SW480 (cell line): ENCODE measurements at places on chromosomes 7 and 10.

- DNase-seq, result no peak
Measured at GRCh38 chr10:76554033-76554408, 1083.6 kb downstream of the KCNMA1 start.

GRCh38 chr10:26810435-26811026 lies 50.2 kb downstream of the ABI1 start:
- no peak for DNase-seq

DNA sequence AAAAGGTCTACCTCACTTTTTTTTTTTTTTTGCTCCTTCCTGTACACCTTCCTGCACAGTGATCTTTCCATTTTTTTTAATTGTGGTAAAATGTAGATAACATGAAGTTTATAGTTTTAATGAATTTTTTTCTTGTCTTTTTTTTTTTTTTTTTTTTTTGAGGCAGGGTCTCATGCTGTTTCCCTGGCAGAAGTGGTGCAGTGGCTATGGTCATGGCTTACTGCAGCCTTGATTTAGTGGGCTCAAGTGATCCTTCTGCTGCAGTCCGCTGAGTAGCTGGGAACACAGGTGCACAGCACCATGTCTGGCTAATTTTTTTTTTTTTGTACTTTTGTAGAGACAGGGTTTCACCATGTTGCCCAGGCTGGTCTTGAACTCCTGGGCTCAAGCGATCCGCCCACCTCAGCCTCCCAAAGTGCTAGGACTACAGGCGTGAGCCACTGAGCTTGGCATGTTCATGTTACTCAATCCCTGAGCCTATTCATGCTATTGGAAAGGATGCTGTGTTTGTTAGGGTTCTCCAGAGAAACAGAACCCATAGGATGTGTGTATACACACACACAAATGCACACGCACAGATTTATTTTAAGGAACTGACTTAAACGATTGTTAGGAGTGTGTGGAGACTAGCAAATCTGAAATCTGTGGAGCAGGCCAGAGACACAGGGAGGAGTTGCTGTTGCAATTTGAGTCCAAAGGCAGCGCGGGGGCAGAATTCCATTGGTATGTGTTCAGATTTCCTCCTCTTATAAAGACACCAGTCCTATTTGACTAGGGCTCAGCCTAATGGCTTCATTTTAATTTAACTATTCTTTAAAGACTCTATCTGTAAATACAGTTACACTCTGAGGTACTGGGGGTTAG lies 29.1 kb downstream of the GALNT11 start:
- no peak for DNase-seq

- peak; percentile 9 for DNase-seq
Measured at GRCh38 chr10:78211561-78212051, 177.9 kb downstream of the RPS24 start.

GRCh38 chr7:21172800-21173199 lies 255.1 kb upstream of the SP4 start:
- no peak for DNase-seq

DNA sequence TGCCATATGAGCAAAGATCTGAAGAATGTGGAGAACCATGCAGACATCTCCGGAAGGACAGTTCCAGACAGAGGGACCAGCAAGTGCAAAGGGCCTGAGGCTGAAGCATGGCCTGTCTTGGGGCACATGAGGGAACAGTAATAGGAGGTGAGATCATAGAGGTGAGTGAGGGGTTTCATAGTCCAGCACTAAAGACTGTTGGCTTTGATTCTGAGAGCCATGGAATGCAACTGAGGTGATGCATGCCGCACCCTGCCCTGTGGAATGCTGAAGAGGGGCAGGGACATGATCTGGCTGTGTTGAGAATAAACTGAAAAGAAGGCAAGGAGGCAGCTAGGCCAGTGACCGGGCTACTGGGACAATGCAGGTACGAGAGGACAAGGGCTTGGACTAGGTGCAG lies 253.1 kb upstream of the KLF14 start:
- peak; percentile 61 for DNase-seq

GRCh38 chr10:80410578-80411145 lies 2.3 kb downstream of the PRXL2A start:
- DNase-seq, result no peak

DNA sequence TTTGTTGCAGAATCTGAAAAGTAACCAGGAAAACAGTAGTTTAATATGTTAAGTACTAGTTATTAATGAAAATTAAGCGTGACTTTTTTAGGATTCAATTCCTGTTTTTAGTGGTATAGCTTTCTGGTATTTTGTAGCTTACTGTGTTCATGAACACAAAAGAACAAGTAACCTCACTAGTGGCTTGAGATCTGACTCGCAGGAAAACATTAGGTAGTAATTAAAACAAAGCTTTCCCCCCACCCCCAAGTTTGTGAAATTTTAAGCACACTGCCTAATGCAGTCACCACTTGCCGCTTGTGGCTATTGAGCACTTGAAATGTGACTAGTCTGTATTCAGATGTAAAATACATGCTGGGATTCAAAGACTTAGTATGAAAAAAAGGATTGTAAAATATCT lies 102.5 kb upstream of the RPA3 start:
- DNase-seq, result no peak

DNA sequence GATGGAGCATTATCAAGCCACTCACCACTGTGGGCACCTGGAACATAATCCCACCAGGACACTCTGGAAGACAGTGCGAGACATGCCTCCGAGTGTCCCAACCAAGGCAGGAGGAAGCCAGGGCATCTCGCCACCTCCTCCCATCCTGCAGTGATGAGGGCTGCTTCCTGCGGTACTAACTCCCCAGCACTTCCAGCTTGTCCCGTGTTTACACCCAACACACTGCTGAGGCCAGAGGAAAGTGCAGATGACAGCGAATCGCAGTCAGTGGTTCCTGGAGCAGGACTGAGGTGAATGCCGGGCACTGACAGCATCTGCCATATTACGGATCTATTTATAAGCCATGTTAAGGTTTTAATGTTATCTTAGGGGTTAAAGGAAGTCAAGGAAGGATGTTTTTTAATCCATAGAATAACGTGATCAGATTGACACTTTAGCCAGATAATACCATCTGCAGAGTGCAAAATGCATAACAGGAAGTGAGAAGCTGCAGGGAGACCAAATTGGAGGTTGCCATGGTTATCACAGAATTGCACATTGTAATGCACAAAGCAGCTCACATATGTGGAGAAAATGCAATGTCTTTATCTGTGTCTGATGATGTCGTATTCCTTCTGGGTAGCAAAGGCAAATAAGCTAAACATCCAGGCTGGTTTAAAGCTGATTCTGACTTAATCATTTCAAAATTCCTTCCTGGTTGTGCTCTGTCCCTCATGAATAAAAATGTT lies 314.1 kb upstream of the C7orf33 start:
- no peak for DNase-seq

DNA sequence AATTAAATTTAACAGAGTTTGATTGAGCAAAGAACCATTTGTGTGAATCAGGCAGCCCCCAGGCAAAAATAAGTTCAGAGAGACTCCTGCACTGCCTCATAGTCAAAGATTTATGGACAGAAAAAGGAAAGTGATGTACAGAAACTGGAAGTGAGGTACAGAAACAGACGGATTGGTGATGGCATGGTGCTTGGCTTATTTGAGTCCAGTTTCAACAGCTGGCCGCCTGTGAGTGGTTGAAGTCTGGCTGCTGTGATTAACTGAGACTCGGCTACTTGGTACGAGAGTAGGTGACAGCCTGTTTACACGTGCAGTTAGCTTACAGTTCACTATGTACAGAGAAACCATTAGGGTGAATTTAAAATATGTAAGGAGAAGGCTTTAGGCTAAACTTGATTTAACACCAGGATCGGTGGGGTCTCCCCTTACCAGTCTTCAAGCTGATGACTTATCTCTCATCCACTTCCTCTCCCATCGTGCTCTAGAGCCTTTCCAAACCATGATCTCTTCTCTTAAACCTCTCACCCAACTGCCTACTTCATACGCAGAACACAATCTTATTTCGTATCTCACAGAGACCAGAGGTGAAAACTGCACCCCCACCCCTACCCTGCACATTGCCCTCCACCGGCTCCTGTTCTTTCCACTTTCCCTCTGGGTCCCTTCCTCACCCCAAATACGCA lies 5.0 kb upstream of the MSMB start:
- no peak for DNase-seq

DNA sequence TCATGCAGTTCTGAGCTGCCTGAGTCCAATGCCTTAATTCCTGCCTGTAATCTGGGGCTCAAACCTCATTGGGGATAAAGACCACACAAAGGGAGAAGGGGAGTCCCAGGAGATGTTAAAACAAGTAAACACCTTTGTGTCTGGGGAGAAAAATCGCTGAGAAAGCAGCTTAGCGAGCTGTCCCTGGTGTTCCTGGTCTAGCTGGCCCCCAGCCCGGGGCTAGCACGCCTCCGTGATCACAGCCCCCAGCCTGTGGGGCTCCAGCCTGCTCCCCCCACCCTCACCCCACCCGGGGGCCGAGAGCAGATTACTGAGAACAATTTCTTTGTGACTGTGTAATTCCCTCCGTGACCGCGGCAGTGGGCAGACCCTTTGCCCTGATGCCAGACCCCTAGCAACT lies 24.8 kb downstream of the DPCD start:
- no peak for DNase-seq
